ENCODE measurements at places on chromosomes 11 and 22. TPM values are rescaled to one million over a fixed set of nuclear protein-coding genes. Genes with fewer than 3 reads are reported as not detected.

The SLC22A12 gene
- total RNA-seq = not detected

The C11orf87 gene
- total RNA-seq = not detected

The IL17REL gene
- not detected for total RNA-seq

The PATE2 gene
- total RNA-seq = 0.50 TPM

- DNase-seq = peak; percentile 55
These were observed 34.4 kb upstream of the SMTN start for GRCh38 chr22:31046539-31047226.

- no peak for DNase-seq
These were observed 596.2 kb downstream of the BUD13 start for GRCh38 chr11:116176484-116177005.

The CD3G gene
- total RNA-seq = not detected

- DNase-seq = no peak
These were observed 397.4 kb downstream of the SOX6 start for GRCh38 chr11:15958910-15959309.

The NUDT8 gene
- 14.0 TPM for total RNA-seq

The TSSK2 gene
- total RNA-seq = not detected

The MFNG gene
- not detected for total RNA-seq

The PISD gene
- total RNA-seq = 33.1 TPM

GRCh38 chr22:23181721-23182308, 1.5 kb downstream of the BCR start:
- DNase-seq = no peak

DNA sequence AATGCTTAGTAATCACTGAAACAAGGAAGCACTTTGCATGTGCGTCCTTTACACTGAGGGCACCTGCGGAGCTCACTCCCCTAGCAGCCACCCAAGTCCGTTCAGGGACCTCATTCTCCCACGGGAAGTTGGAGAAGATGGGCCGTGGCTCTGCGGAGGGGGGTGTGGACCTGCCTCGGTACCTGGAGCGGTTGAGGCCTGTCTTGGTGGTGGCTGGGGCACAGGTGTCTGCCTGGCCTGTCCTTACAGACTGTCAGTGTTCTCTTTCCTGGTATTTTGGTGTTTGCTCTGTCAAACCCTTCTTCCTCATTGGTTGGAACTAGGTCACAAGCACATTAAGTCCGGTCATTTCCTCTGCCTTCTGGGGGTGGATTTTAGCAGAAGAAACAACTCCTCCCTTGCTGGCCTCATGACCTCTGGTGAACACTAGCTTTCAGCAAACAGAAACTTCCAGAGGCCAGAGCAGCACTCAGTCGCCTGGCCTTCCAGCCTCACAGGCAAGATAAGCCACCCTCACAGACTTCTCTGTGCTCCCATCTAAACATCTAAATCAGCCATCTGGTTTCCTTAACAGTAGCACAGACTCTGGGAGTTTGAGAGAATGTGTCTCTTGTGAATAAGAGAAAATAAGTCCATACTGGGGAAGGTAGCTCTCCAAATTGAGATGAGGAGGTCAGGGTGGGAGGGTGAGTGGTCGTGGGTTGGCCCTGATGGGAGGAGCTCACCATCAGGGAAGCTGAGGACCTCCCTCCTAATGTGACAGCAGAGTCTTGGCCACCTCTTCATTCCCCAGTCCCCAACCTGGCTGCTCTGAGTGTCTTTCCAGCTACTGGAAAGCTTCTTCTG, 8.6 kb downstream of the SNAP29 start:
- no peak for DNase-seq

GRCh38 chr22:48065892-48066291, 1303.4 kb downstream of the TBC1D22A start:
- DNase-seq = no peak

The GLYATL2 gene
- 0.69 TPM for total RNA-seq

GRCh38 chr22:49139492-49140151, 688.1 kb downstream of the BRD1 start:
- DNase-seq = no peak

- no peak for DNase-seq
These were observed 4.2 kb downstream of the CELSR1 start for GRCh38 chr22:46533070-46533833.

The PAK1 gene
- 14.4 TPM for total RNA-seq

- no peak for DNase-seq
These were observed 3.0 kb upstream of the TIGD3 start for GRCh38 chr11:65351511-65351910.

The ANO5 gene
- not detected for total RNA-seq

DNA sequence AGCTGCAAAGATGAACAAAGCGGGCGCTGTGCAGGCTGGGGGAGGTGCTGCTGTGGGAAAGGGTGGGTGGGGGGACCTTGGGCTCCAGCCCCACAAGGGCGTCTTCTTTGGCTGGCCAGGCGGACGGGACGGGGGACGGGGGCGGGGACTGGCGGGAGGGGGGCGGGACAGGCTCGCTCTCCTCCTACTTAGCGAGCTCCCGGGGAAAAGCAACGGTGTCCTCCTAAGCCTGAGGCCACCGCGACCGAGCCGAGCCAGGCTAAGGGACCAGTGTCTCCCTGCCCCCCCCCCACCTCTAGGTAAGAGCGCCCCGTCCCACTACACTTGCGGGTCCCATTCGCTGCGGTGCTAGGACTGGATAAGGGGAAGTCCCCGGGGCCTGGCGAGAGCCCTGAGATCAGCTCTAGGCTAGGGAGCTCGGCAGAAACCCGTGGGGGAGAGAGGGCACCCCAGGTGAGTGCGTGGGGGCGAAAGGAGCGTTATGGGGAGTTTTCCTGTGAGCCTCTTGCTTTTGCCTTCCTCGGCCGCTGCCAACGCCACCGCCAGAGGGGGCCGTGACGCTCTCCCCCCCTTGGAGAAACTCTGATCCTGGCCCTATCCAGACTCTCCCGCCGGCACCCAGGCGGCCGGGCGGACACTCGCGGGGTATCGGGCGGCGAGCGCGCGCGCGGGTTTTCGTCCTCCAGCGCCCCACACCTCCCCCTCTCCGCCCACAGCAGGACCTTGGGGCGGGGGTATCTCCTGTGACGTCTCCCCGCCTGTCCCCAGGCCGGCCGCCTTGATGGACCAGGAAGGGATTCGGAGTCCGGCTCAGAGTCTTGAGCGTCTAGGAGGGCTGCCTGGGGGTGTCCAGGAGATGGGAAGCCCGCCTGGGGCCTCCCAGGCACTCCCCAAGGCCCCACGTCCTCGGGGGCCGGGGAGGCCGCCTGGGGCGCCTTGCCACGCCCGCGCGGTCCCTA, at the start of gene PHLDB1:
Gene PHLDB1 (plus strand): TSS at position 215 of the 959 bp plus-strand sequence. CDS start 6,222 bp downstream, outside the sequence.
- peak; percentile 68 for DNase-seq

DNA sequence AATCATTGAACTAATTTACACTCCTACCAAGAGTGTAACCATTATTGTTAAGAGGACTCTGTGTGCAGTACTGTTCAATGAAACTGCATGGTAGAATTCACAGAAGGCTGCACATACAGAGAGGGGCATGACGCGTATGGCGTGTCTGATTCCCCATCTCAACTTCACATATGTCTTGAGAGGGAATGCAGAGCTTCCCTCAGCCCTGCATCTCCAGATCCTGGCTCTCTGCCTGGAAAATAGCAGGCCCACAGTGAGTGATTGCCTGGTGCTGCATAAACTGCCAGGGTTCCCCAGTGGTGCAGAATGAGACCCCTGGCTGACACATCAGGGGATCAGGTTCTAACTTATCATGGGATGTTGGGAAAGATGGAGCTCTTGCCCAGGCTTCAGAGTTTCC, 260.2 kb upstream of the ISX start:
- DNase-seq = no peak

DNA sequence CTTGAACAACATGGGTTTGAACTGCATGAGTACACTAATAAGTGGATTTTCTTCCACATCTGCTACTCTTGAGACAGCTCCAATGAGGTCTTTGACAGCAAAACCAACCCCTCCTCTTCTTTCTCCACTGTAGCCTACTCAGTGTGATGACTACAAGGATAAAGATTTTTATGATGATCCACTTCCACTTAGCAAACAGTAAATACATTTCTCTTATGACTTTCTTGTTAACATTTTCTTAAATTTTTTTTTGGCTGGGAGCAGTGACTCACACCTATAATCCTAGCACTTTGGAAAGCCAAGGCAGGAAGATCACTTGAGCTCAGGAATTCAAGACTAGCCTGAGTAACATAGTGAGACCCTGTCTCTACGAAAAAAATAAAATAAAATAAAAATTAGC, 9.9 kb upstream of the EIF4G2 start:
- peak; percentile 31 for DNase-seq

DNA sequence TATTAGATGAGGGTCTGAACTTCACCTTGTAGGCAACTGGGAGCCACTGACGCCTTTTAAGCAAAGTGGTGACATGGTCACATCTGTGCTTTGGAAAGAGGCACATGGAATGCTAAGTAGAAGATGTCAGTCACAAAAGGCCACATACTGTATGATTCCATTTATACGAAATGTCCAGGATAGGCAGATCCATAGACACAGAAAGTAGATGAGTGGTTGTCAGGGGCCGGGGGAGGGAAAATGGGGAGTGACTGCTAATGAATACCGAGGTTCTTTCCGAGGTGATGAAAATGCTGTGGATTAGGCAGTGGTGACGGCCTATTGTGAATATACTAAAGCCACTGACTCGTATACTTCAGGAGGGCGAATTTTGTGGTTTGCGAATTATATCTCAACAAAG, 20.6 kb downstream of the NECTIN1 start:
- DNase-seq = no peak

- no peak for DNase-seq
These were observed 573.0 kb downstream of the TBC1D22A start for GRCh38 chr22:47335460-47335859.

The C22orf23 gene
- total RNA-seq = not detected

The RAB38 gene
- not detected for total RNA-seq

GRCh38 chr11:41498726-41499125, 39.3 kb upstream of the LRRC4C start:
- DNase-seq = peak; percentile 44

- no peak for DNase-seq
These were observed 673 bp upstream of the PANX2 start for GRCh38 chr22:50169774-50170341.

DNA sequence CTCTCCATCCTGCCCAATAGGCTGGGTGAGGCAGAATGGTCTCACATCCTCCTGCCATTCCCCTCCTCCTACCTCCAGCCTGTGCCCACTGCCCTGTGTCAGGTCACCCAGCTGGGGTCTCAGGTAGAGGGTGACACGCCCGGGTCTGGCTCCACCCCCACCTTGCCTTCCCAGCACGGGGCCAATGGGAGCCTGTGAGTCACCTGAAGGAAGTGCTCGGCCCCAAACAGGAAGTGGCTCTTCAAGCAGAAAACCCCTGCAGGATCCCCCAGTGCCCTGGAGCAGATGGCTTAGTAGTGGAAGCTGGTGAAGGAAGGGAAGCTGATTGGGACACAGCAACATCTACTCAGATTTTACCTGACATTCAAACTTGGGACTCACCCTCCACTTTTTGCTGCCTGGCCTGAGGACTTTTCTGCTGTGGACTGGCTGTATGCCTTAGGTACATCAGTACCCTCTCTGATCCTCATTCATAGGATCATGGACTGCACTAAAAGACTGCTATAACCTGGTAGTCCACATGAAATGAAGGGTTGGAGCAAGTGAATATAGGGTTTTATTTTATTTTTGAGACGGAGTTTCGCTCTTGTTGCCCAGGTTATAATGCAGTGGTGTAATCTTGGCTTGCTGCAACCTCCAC, 33.4 kb downstream of the GDPD5 start:
- no peak for DNase-seq

The IRF7 gene
- 5.9 TPM for total RNA-seq

DNA sequence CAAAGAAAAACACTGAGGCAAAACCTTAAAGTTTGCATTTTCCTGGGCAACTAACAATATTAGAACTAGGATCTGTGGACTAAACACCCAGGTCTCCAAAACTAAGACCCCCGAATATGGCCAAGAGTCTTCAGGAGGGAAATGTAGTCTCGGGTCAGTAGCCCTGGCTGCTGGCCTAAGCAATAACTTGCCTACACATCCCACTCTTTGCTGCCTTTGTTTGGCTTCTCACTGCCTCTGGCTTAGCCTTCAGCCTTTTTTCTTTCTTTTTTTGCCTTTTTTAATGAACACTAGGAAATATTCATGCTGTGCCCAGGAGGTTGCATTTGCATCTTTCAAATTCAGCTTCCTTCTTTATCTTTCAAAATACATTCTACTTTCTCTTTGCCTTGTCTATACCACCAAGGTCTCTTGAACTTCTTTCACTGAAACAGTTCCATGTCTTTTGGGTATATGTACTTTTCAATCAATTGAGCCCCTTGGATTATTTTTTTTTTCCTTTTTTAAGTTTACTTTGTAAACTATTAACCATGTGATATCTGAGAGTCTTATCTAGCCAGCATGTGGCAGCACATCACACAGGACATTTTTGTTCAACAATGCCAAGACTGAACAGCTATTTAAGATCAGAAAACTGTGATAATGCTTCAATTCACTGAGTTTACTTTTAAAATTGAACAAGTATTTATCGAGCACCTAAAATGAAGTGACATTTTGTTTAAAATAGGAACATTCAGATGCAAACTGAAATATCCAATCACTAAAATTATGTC, 165.0 kb upstream of the TRPC6 start:
- no peak for DNase-seq

The AIFM3 gene
- not detected for total RNA-seq

The SLC1A2 gene
- total RNA-seq = 0.56 TPM

DNA sequence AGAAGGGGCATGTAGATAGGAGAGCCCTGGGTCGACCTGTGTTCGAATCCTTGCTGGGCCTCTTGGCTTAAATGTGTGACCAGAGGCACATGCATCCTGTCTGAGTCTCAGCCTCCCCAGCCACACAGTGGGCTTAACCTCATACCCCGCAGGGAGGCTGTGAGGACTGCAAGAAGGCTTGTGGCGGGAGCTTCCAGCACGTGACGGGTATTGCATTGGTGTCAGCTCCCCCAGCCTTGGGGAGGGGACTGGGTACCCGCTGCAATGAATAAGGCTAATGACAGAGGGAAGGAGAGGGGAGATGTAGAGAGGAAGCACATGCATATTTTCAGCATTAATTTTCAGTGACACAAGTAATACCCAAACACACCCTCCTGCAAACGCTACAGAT, 8.1 kb downstream of the RASD2 start:
- no peak for DNase-seq

DNA sequence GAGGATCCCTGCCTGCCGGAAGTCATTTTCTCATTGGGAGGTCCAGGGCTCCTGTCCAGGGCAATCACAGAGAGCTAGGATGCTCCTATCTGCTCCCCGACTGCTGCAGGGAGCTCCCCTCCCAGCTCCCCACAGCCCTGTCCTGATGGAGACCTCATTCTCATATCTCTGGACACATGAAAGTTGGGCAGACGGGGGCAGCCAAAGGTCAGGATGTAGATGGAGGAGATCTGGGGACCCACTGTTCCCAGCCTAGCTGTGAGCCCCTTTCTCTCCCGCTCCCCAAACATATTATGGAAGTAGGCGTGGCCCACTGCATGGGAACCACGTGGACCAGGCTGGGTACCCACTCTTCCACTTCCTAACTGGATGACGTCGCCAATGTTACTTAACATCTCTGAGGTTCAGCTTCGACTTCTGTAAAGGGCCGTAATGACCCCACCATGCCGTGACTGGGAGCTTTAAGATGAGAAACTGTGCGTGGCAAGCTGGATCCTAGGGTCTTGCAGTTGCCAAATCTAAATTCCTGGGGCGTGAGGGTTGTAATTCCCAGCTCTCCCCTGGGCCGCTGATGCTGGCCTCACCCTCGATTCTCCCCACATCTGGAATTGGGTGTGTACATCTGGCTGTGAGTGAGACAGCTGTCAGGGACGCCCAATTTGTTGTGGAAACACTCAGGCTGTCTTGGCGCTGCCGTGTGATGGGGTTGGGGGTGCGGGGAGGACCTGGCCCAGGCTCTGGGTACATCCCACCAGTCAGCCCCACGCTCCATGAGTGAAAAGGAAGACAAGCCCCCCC, 1.8 kb downstream of the CDC42EP2 start:
- DNase-seq = no peak

GRCh38 chr11:66879583-66879982, 22.7 kb downstream of the LRFN4 start:
- DNase-seq = no peak
